ENCODE measurements at places on chromosomes 7 and 10.

DNA sequence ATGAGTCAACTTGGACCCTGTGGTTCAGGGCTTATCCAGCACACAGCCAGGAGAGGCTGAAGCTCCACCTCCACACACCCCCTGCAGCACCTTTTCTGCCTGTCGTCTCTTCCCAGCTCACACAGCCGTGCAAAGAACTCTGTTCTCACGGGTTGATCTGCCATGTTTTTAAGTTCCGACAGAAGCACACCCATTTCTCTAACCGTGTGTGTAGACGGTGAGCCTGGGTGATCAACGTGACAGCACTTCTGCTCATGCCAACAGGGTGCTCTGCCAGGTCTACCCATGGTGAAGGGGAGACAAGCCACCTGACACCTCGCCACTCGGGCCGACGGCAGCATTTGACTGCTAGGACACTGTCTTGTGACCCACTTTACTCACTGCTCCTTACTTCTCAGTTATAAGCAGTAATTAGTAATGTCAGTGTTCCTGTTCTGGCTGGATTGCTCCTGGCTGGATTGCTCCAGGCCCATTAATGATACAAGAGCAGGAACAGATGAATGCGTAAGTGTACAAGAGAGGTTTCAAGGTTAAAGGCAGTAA, 90.5 kb downstream of the RNF216 start:
- no peak for DNase-seq

GRCh38 chr7:149606826-149607225, 109.2 kb upstream of the ZNF746 start:
- no peak for DNase-seq

DNA sequence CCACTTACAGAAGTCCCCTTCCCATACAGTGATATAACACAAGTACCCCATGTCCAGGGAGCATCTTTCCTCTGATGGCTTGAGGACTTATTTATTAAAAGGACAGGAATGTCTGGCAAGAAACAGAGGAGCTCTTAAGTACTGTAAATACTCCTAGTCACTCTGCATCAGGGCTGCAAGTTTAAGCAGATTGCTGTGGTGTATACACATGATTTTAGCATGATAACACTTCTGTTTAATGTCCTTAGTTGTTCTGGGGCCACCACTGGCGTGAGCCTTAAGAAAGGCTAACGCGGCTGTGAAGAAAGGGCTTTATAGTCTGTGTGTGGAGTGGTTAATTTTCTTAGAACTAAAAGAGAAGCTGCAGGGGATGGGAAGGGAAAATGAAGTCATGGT, 65.7 kb downstream of the GBF1 start:
- DNase-seq = no peak

DNA sequence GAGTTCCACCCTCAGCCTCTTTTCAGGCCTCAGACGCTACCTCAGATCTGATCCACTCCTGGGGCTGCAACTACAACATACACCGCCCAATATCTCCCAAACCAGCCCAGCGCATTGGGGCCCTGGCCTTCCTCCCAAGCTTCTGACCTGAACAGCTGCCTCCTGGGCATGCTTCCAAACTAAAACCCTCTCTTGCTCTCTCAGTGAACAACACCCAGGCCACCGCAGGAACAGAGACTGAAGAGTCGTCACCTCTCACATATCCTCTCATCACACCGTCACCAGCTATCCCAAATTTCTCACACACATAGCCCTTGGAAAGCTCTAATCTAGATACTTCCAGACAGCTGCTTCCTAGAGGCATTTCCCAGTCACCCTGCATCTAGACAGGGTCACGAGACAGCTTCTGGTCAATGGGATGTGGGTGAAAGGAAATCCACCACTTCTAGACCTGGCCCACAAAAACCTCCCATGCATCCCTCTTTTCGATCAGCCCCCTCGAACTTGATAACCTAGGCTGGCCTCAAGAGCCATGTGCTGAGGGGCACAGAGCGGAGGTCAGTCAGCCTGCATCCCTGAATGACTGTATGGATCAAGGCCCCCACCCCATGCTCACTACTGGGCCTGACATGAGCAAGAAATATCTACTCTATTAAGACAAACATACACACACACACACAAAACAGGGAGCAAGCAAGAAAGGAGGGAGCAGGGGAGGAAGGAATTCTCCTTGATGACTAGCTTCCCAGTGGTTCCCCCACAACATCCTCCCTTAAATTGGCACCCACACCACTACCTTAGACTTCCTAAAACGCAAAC, 1.8 kb downstream of the PARP12 start:
- no peak for DNase-seq

- no peak for DNase-seq
These were observed 1.7 kb upstream of the DYNC2I1 start for GRCh38 chr7:158854681-158855081.

- no peak for DNase-seq
These were observed 2.8 kb downstream of the TFEC start for GRCh38 chr7:116027786-116028185.

- no peak for DNase-seq
These were observed 89.3 kb downstream of the ICA1 start for GRCh38 chr7:8172372-8173354.

- no peak for DNase-seq
These were observed 92.8 kb upstream of the INSIG1 start for GRCh38 chr7:155204744-155205367.

- DNase-seq = no peak
These were observed 84.2 kb upstream of the LRRN3 start for GRCh38 chr7:111006691-111007090.

Data from CMK (cell line).